Activated CD4-positive, alpha-beta T cell treated with anti-CD3 and anti-CD28 coated beads, Interleukin-2, amount 10 ng/mL, durations not matched to agents 7 days and 5 days (primary cell): ENCODE measurements at places on chromosomes 4 and X. TPM values are rescaled to one million over a fixed set of nuclear protein-coding genes. Genes with fewer than 3 reads are reported as not detected.
A peak's percentile ranks its signal among the peaks of the same experiment; 100 is the strongest.

NIPAL1 gene
- total RNA-seq = 0.57 TPM

TGIF2LX gene
- not detected for total RNA-seq

BMPR1B gene
- not detected for total RNA-seq

TMSB15C gene
- 4.1 TPM for total RNA-seq

APELA gene
- not detected for total RNA-seq

FRAS1 gene
- total RNA-seq = not detected

COL4A6 gene
- not detected for total RNA-seq

SLITRK4 gene
- not detected for total RNA-seq

P2RY10 gene
- total RNA-seq = 72.3 TPM

GAGE12H gene
- total RNA-seq = not detected

- no peaks in the 10 kb centered on the region for H3K4me1 ChIP-seq
- no peak overlapping the region for H3K27ac ChIP-seq
- no peaks in the 10 kb centered on the region for H3K36me3 ChIP-seq
- H3K27me3 ChIP-seq = no peaks in the 10 kb centered on the region
These were observed 506.0 kb upstream of the FAM241A start for GRCh38 chr4:111639120-111639690.

DNA sequence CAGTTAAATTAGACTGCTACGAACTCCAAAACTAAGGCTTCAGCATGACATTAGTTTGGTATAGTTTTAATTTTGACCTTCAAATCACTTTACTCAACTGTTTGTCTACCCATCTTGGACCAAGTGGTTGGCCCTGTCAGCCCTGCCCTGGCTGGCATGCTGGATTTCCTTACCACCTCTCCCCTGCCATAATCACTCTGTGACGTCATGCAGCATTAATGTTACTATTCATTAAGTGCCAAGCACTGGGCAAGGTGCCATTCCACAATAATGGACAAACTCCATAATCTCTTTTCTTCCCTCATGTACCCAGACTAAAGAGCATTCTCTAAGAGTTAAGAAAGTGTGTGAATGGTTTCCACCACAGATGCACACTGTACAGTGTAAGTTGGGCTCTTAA, 277.0 kb upstream of the INTU start:
- H3K4me1 ChIP-seq = no peaks in the 10 kb centered on the region
- H3K27me3 ChIP-seq = no peaks in the 10 kb centered on the region
- H3K4me3 ChIP-seq = no peak overlapping the region
- no peak for DNase-seq

DNA sequence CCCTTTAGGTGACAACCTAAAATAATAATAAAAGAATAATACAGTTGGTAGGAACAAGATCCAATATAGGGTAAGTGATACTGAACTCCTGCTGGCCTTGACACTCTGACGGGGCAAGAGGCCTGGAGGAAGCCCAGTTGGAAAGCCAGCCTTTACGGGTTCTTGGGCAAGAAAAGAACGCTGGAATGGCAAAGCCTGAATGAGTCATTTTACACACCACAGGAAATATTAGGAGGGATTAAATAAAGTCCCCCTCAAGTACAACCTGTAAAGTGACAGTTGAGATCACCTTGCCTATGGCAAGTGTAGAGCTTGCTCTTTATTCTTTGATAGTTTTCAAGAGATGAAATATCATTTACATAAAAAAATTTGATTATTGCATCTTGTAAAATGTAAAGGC, 244.5 kb upstream of the TLL1 start:
- no peak overlapping the region for H3K4me3 ChIP-seq
- no peaks in the 10 kb centered on the region for H3K4me1 ChIP-seq
- DNase-seq = no peak
- no peaks in the 10 kb centered on the region for H3K27me3 ChIP-seq
- H3K27ac ChIP-seq = no peak overlapping the region

DNA sequence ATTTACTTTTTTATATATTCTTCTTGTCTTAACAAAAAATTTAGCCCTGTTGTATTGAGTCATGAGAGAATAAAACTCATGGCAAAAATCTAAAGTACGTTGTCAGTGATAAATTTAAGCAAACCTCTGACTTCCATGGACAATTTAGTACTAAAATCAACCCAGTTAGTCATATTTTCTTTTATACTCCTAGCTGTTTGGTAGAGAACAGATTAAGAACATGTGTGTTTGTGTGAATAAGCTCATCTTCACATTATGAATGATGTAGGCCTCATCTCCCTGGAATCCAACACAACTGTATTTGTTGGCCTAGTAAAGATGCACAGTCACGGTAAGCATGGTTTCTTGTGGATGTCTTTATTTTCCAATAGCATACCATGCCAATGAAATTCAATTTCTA, 40.8 kb upstream of the FAM47B start:
- H3K27me3 ChIP-seq = no peaks in the 10 kb centered on the region
- no peaks in the 10 kb centered on the region for H3K4me1 ChIP-seq
- H3K4me3 ChIP-seq = no peak overlapping the region

GRCh38 chr4:38004887-38005286, 44.7 kb downstream of the PTTG2 start:
- peaks cover 6% of the 10 kb centered on the region for H3K36me3 ChIP-seq
- no peak overlapping the region for H3K27ac ChIP-seq
- H3K27me3 ChIP-seq = no peaks in the 10 kb centered on the region
- no peak for DNase-seq
- no peak overlapping the region for H3K4me3 ChIP-seq
- H3K4me1 ChIP-seq = peaks cover 20% of the 10 kb centered on the region

DNA sequence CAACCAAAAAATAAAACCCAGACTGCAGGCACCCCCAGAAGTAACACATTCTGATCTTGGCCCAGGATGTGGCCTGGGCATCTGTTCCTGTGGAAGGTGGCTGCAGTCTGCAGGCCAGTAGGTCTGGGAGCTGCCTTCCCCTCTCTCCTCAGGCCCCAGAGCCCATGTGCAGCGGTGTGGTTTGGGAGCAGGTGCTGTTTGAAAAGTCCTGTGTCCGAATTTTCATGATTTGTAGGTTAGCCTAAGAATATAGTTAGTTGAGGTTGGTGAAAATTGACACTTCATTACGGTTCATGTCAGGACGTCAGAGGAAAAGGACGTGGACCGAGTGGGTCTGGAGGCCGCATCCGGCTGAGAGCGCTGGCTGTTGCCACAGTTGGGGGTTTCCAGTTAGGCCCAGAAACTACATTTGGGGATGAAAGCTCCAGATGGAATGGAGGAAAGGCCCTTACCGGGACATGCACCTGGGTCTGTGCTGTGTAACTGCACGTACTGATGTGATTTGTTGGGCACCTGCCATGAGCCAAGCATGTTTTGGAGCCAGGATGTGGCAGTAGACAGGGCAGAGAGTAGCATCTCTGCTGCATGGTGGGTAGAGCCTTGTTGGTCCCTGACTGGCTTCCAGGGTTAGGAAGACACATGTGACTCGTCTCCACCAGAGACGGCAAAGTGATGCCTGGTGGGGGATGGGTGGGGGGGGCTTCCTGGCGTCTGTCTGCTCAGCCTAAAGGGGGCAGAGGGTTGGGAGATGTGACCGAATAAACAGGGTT, 21.7 kb upstream of the HGFAC start:
- no peaks in the 10 kb centered on the region for H3K27me3 ChIP-seq
- no peaks in the 10 kb centered on the region for H3K36me3 ChIP-seq
- DNase-seq = no peak

- no peaks in the 10 kb centered on the region for H3K4me1 ChIP-seq
- no peaks in the 10 kb centered on the region for H3K36me3 ChIP-seq
- H3K4me3 ChIP-seq = no peak overlapping the region
- H3K27me3 ChIP-seq = no peaks in the 10 kb centered on the region
- DNase-seq = no peak
- H3K27ac ChIP-seq = no peak overlapping the region
These were observed 86.5 kb downstream of the SH3RF1 start for GRCh38 chr4:169184236-169184635.

DNA sequence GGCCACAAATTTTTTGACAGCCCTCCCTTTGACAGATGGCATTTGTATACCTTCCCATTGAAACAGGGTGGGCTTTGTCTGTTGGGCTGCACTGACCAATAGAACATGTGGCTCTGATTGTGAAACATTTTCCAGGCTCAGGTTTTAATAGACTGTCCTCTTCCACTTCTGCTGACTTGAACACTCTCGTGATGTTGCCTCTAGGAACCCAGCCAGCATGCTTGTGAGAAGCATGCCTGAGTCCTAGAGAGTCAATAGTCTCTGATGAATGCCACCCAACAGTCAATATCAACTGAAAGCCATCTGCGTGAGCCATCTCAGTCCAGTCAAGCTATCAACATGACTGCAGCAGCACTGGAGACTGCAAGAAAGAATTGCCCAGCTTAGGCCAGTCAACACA, 290.0 kb downstream of the SLC7A11 start:
- no peak for DNase-seq
- no peak overlapping the region for H3K27ac ChIP-seq
- no peaks in the 10 kb centered on the region for H3K4me1 ChIP-seq
- H3K4me3 ChIP-seq = no peak overlapping the region
- H3K36me3 ChIP-seq = no peaks in the 10 kb centered on the region

GRCh38 chrX:142266417-142266816, 61.3 kb upstream of the MAGEC2 start:
- DNase-seq = no peak
- no peaks in the 10 kb centered on the region for H3K4me1 ChIP-seq
- H3K27me3 ChIP-seq = no peaks in the 10 kb centered on the region
- H3K36me3 ChIP-seq = no peaks in the 10 kb centered on the region

DNA sequence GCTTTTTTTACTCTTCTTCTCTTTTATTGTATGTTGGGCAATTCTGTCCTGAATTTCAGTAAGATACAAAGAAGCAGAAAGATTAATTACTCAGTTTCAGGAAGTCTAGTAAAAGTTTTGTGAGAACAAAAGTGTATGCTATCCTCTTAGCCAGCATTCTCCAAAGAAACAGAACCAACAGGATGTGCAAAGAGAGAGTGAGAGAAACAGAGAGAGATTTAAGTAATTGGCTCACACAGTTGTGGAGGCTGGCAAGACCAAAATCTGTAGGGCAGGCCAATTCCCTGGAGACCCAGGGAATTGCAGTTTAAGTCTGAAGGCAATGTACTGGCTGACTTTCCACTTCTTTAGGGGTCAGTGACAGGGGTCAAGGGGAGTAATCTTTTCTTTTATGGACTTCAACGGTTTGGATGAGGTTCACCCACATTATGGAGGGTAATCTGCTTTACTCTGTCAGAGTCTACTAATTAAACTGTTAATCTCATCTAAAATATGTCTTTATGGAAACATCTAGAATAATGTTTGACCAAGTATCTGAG, 59.2 kb upstream of the SLC39A8 start:
- no peak overlapping the region for H3K27ac ChIP-seq
- DNase-seq = no peak

GRCh38 chr4:145719752-145720624, 40.0 kb downstream of the C4orf51 start:
- H3K4me3 ChIP-seq = no peak overlapping the region
- H3K27ac ChIP-seq = no peak overlapping the region
- H3K4me1 ChIP-seq = peaks cover 14% of the 10 kb centered on the region
- peak; percentile 37 for DNase-seq
- H3K27me3 ChIP-seq = peaks cover 13% of the 10 kb centered on the region

GRCh38 chrX:110320381-110320987, 2.6 kb upstream of the AMMECR1 start:
- H3K27me3 ChIP-seq = peaks cover 6% of the 10 kb centered on the region
- DNase-seq = no peak
- H3K36me3 ChIP-seq = no peaks in the 10 kb centered on the region

DNA sequence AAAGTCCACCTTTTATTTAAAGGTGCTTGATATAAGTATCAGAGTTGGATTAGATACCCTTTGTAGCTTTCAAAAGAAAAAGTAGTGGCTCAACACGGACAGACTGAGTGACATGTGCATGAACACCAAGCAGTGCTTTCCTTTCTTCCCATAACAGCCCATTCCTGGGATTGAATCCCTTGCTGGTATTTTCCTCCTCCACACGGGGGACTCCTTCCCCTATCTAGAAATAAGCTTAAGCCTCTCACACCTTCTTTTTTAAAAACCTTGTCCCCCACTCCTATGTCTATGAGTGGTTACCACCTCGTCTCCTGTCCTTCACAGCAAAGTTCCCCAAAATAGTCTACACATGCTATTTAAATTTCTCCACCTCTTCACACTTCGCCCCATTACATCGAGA, 5.1 kb downstream of the AP1S2 start:
- H3K4me1 ChIP-seq = peaks cover 23% of the 10 kb centered on the region
- no peak overlapping the region for H3K27ac ChIP-seq
- H3K36me3 ChIP-seq = peaks cover 26% of the 10 kb centered on the region
- H3K27me3 ChIP-seq = no peaks in the 10 kb centered on the region
- H3K4me3 ChIP-seq = no peak overlapping the region
